ENCODE measurements at places on chromosomes 4 and X.

- no peak for DNase-seq
Observed at GRCh38 chr4:177450426-177451107, 8.3 kb upstream of the AGA start.

DNA sequence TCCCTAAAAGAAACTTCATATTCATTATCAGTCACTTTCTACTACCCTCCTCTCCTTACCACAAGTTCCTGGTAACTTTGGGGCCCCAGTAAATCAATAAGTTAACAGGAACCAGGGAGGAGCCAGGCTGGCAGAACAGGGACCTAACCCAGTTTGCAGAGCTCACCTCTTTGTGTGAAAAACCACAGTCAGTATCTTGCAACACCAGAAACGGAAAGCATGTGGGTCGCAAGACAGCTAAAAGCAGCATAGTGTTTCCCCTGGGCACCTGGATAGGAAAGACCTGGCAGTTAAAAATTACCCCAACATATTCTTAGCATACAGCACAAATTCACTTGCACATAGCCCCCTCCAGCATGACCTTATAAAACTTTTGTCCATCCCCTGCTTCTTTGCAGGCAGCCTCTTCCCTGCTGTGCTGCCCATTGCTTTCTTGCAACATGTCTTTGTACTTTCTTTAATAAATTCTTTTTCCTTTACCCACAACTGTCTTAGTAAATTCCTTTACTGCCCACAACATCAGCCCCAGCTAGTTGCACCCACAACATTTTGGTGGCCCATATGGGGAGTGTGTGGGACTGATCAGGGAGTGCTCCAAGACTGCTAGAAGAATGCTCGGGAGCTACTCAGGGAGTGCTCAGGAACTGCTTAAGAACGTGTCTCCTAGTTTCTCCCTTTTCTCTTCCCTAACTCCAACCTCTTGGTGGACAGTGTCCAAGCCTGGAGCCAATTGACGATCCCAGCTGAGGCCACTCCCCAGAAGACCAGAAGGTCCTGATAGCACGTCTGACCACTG lies 83.4 kb downstream of the MSN start:
- no peak for DNase-seq

DNA sequence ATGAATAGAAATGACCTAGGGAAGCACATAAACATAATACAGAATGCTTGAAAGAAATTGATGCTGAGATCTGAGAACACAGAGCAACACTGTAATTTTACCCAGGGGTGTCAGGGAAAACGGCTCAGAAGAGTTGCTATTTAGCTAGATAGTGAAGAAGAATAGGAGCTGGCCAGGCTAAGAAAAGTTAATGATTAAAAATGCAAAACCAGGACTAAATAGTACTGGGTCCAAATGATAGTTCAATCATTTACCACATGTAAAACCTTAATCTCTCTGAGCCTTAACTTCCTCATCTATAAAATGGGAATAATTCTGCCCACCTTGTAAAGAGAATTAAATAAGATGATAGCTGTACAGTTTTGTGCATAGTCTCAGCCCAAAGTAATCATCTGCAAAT lies 97.1 kb downstream of the PARM1 start:
- DNase-seq = no peak

- no peak for DNase-seq
Observed at GRCh38 chrX:108537005-108537404, 97.4 kb downstream of the COL4A5 start.

- no peak for DNase-seq
Observed at GRCh38 chrX:136199365-136199764, 51.8 kb downstream of the MAP7D3 start.

DNA sequence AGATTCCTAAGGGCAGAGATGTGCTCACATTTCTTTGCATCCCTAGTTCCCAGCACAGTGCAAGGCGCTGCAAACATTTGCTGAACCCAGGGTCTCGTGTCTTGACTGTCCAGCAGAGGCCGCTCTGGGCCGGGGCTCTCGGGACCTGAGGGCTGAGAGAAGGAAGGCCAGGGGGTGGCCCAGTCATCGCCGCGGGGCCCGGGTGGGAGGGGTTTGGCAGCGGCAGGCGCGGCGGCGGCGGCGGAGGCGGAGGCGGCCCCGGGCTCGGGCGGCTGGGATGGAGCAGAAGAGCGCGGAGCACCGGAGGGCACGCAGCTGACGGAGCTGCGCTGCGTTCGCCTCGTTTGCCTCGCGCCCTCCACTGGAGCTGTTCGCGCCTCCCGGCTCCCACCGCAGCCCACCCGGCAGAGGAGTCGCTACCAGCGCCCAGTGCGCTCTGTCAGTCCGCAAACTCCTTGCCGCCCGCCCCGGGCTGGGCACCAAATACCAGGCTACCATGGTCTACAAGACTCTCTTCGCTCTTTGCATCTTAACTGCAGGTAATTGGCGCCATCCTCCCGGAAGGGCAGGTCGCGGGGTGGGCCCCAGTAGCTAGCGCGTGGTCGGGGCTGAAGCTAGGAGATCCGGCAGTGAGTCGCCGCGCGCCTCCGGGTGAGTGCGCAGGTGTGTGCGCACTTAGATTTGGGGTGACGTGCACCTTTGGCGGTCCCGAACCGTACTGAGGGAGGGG lies at the start of gene PARM1:
Gene PARM1 (plus strand): TSS at position 285 of the 730 bp plus-strand sequence. CDS start 212 bp downstream, at position 497.
- DNase-seq = peak; percentile 94

GRCh38 chr4:167966143-167966542 lies 126.2 kb upstream of the ANXA10 start:
- DNase-seq = no peak

DNA sequence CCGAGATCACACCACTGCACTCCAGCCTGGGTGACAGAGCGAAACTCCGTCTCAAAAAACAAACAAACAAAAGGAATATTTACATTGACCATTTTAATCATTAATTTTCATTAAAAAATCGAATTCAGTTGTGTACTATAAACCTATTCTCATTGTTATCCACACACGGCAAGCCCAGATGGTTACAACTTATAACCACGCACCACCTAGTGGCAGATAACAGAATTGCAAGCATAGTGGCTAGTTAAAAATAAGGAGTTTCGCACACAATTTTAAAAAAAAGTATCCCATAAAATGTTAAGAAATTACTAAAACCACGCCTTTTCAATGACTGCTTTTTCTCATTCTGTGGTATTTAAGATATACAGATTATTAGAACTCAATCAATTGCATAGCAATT lies 25.4 kb downstream of the MBNL3 start:
- no peak for DNase-seq

GRCh38 chr4:84879651-84880200 lies 86.8 kb downstream of the WDFY3 start:
- no peak for DNase-seq

DNA sequence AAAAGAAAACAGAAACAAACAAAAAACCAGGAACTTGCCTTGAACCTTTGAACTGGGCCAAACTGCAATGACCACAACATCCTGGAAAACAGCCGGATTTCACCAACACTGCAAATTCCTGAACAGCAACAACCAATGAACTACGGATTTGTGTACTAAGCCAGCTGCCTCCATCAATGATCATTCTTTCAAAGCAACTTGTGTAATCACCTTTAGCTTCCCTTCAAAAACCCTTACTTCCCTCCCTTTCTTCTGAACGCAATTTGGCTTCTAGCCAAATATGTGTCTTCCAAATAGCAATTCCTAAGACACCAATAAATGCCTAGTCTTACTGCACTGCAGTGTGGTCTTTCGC lies 98.5 kb upstream of the FAM47C start:
- DNase-seq = no peak

GRCh38 chr4:72442715-72443114 lies 126.3 kb downstream of the ADAMTS3 start:
- no peak for DNase-seq

- DNase-seq = no peak
Observed at GRCh38 chr4:17197070-17197469, 298.6 kb upstream of the LDB2 start.

Data from coronary artery (tissue), 2 donors.